Gastrocnemius medialis (tissue), 4 donors: ENCODE measurements at places on chromosomes 12 and 14. TPM values are rescaled to one million over a fixed set of nuclear protein-coding genes. Genes with fewer than 3 reads are reported as not detected.
A peak's percentile ranks its signal among the peaks of the same experiment; 100 is the strongest.

Gene FOXN4
- not detected for total RNA-seq

Gene P2RX2
- not detected for total RNA-seq

- H3K27me3 ChIP-seq: peaks cover 5% of the 10 kb centered on the region
- no peak overlapping the region for H3K27ac ChIP-seq
- H3K4me3 ChIP-seq: no peak overlapping the region
- no peaks in the 10 kb centered on the region for H3K36me3 ChIP-seq
- DNase-seq: no peak
- no peaks in the 10 kb centered on the region for H3K4me1 ChIP-seq
Measured at GRCh38 chr12:47939009-47939601, 24.3 kb upstream of the TMEM106C start.

DNA sequence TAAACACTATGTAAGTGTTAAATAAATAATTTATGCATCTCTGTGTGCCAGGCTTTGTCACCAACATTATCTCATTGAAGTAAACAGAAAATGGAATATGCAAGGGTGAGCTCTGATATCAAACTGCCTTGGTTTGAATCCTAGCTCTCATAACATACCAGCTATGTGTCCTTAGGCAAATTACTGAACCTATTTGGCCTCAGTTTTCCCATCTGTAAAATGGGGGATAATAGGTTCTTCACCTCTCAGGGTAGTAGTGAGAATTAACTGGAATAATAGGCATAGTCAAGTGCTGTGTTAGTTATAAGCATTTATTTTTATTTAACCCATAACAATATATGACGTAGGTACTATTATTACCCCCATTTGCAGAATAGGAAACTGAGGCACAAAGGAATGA lies 190.8 kb upstream of the SRRM4 start:
- no peak overlapping the region for H3K27ac ChIP-seq
- no peak for DNase-seq
- H3K4me1 ChIP-seq: no peaks in the 10 kb centered on the region

DNA sequence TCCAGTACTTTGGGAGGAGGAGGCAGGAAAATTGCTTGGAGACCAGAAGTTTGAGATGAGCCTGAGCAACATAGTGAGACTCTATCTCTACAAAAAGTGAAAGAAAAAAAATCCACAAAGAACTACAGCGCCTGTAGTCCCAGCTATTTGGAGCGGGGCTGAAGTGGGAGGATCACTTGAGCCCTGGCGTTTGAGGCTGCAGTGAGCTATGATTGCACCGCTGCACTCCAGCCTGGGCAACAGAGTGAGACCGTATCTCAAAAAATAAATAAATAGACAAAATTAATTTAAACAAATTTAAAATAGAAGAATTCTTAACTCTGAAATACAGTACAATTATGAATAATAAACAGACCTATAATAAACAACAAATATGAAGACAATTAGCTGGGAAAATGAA lies 40.9 kb downstream of the ATL1 start:
- H3K36me3 ChIP-seq: no peaks in the 10 kb centered on the region
- no peaks in the 10 kb centered on the region for H3K4me1 ChIP-seq
- no peak overlapping the region for H3K27ac ChIP-seq
- no peaks in the 10 kb centered on the region for H3K27me3 ChIP-seq

GRCh38 chr14:23681337-23681736 lies 45.2 kb downstream of the DHRS2 start:
- no peak overlapping the region for H3K27ac ChIP-seq
- no peak overlapping the region for H3K4me3 ChIP-seq
- no peaks in the 10 kb centered on the region for H3K36me3 ChIP-seq
- H3K27me3 ChIP-seq: no peaks in the 10 kb centered on the region
- DNase-seq: no peak

DNA sequence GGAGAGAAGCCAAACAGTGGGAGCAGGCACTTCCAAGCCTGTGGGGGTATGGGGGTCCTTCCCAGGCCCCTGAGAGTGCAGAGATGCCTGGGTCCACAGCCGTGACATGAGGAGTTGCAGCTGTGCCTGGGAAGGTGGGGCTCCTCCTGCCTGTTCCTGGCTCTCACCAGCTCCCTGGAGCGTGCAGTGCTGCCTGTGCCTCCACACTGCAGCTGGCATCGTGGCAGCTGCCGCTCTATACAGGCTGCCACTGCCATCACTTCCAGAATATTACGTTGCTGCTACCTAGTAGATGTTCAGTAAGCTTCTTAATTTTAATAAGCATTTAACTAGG lies 223.7 kb downstream of the KCNC2 start:
- no peaks in the 10 kb centered on the region for H3K27me3 ChIP-seq
- H3K36me3 ChIP-seq: no peaks in the 10 kb centered on the region
- H3K4me3 ChIP-seq: no peak overlapping the region
- no peak for DNase-seq
- no peak overlapping the region for H3K27ac ChIP-seq

GRCh38 chr14:66330916-66331315 lies 155.3 kb upstream of the CCDC196 start:
- H3K36me3 ChIP-seq: no peaks in the 10 kb centered on the region
- H3K27me3 ChIP-seq: no peaks in the 10 kb centered on the region
- no peak overlapping the region for H3K27ac ChIP-seq
- H3K4me1 ChIP-seq: no peaks in the 10 kb centered on the region

DNA sequence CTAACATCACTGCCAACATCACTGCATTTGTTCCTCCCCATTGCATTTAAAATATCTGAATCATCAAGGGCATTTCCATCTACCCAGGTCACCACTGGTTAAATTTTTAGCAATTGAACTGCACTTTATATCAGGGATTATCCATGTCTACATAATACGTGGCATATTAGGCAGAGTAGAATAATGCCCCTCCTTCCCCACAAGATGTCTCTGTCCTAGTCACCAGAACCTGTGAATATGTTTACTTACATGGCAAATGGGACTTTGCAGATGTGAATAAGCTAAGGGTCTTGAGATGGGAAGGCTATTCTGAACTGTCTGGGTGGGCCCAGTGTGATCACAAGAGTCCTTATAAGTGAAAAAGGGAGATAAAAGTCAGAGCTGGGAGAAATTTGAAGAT lies 181.7 kb upstream of the ARID2 start:
- no peak overlapping the region for H3K4me3 ChIP-seq
- H3K27ac ChIP-seq: no peak overlapping the region
- no peaks in the 10 kb centered on the region for H3K27me3 ChIP-seq

DNA sequence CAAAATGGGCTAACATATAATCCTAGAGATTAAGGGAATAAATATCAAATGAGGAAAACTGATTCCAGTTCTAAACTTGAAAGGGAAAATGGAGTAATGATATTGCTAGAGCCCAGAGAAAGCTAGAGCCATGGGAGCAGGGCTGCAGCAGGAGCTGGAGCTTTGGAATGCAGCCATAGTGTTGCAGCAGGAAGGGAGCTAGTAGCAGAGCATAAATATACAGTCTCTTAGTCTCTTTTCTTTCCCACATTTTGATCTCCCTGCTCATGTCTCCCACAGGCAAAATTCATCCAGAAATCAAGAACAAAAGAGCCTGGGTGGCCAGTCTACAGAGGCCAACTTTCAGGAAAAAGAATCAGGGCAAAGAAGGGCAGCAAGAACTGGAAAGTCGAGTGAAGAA lies 253.7 kb downstream of the ATXN7L3B start:
- peak; percentile 19 for DNase-seq
- H3K27me3 ChIP-seq: no peaks in the 10 kb centered on the region
- H3K27ac ChIP-seq: no peak overlapping the region
- H3K4me1 ChIP-seq: no peaks in the 10 kb centered on the region

- no peak overlapping the region for H3K27ac ChIP-seq
- no peaks in the 10 kb centered on the region for H3K36me3 ChIP-seq
- H3K4me3 ChIP-seq: no peak overlapping the region
- no peak for DNase-seq
- H3K27me3 ChIP-seq: no peaks in the 10 kb centered on the region
- no peaks in the 10 kb centered on the region for H3K4me1 ChIP-seq
Measured at GRCh38 chr12:18872770-18873169, 134.9 kb downstream of the CAPZA3 start.
